ENCODE measurements at places on chromosomes 5 and 9.

GRCh38 chr5:32163785-32164184 lies 10.3 kb downstream of the GOLPH3 start:
- DNase-seq, result no peak

GRCh38 chr5:5572010-5572865 lies 149.8 kb downstream of the ICE1 start:
- DNase-seq, result no peak

DNA sequence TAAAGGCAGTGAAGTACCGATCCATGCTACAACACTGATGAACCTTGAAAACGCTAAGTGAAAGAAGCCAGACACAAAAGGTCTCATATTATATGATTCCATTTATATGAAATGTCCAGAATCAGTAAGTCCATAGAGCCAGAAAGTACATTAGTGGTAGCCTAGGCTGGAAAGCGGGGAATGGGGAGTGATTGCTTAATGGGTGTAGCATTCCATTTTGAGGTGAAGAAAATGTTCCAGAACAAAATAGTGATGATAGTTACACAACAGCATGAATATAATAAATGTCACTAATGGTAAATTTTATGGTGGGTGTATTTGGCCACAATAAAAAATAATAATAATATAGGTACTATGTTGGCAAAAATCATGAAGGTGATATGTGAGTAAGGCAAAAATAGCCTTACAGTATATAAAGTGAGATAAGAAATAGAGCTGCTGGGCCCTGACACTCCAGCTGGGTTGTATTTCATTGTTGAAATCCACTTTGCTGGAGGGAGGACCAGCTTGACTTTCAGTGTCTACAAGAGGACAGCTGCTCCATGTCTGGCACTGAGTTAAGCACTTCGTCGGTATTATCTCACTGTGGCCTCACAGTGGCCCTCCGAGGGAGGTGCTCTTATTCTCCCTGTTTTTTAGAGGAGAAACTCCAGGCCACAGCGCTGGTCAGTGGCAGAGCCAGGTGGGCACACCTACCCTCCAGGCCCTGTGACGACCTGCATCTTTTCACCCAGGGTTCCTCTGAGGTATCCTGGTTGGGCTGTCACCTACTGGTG lies 22.4 kb upstream of the ANGPTL2 start:
- DNase-seq, result no peak

DNA sequence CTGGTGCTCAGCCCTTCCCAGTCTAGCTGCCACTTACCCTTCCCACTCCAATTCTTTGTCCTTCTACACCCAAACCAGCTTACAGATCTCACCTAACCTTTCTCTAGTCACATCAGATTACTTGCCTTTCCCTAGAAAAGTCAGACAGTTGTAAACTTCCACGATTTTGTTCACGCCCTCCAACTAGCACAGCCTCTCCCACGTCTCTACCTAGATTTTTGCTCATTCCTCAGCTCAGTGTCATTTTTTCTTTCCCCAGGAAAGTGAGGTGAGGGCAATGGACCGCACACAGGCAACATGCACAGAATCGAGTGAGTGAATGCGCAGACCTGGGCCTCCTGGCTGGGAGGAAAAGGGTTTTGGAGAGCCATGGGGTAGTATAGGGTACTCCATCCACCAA lies 20.9 kb upstream of the PRUNE2 start:
- DNase-seq, result no peak

GRCh38 chr9:135612981-135613910 lies 26.1 kb downstream of the GLT6D1 start:
- no peak for DNase-seq

GRCh38 chr9:86664603-86665002 lies 282.7 kb downstream of the GAS1 start:
- no peak for DNase-seq

GRCh38 chr9:107751567-107752210 lies 262.1 kb upstream of the KLF4 start:
- DNase-seq, result no peak

DNA sequence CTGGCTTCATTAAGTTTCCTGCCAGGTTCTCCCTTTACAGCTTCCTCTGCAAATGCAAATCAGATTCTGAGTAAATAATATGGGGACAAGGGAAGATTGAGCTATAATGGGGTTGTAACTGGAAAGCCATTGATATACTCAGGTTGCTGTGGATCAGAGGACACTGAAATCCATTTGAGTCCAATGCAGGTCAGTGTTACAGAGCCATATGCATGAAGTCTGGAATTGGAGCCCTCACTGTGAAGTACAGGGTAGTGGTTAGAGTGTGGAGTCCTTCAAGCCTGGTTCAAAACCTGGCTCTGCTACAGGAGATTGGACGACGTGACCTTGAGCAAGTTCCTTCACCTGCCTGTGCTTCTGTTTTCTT lies 48.7 kb downstream of the TIMD4 start:
- no peak for DNase-seq

DNA sequence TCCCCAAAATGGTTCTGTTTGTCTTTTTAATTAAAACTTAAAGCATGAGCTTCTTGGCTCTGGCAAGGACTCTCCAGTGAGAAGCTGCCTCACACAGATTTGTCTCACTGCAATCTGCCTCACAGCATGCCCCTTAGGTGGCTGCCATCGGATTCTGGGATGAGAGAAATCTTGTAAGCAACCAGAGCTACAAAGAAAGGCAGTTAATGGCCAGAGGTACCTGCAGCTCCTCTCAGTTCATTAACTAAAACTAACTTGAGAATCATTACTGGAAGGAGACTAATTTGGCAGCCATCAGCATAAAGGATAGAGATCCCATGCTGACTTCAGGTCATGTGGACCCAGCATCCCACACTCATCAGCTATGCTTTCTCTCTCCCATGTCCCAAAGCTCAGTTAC lies 220.6 kb upstream of the DMAC1 start:
- DNase-seq, result no peak
